Cardiac septum (tissue), 1 donor: ENCODE measurements at places on chromosomes 1 and 21. TPM values are rescaled to one million over a fixed set of nuclear protein-coding genes. Genes with fewer than 3 reads are reported as not detected.

CD244 gene
- 0.24 TPM for total RNA-seq

DNA sequence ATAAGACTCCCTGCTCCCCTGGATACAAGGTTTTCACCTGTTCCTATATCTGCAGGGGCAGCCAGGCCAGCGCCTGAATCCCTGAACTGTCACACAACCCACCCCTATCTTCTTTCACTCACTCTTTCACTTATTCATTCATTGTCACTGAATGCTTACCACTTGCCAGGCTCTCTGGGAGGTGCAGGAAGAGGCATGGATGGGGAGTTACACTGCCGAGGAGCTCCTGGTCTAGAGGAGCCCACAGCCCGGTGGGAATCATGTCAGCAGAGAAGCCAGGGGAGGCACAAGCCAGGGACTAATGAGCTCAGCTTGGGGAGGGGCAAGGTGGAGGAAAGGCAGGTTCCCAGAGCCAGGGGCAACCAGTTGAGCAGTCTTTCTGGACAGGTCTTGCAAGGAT is 155.8 kb downstream of the TRABD2B start:
- no peak for DNase-seq

GRCh38 chr1:202791077-202791747 is 17.0 kb downstream of the KDM5B start:
- DNase-seq = no peak

- DNase-seq = no peak
Measured at GRCh38 chr21:28485301-28486022, 507.2 kb downstream of the LTN1 start.
